ENCODE measurements at places on chromosomes 6 and 20.

- H3K4me1 ChIP-seq = no peaks in the 10 kb centered on the region
- no peak for DNase-seq
- H3K4me3 ChIP-seq = no peak overlapping the region
- H3K36me3 ChIP-seq = no peaks in the 10 kb centered on the region
- H3K27me3 ChIP-seq = no peaks in the 10 kb centered on the region
These were observed 295.8 kb downstream of the EPHA7 start for GRCh38 chr6:93123585-93123984.

DNA sequence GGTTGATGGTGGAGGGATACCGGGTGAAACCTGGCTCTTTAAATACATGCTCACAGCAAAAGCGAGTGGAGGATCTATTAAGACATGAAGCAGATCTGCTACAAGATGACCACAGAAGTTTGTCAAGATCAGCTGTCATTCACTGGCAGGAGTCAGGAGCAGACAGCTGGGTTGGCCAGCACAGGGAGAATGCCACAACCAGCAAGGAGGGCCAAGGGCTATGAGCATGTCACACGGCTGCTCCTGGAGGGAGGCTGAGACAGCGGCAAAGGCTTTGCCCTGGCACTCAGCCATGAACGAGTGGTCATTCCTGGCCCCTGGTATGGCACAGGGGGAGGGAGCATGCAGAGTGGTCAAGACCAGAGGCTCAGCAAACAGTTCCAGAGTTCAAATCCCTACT is 77.6 kb downstream of the POPDC3 start:
- peaks cover 13% of the 10 kb centered on the region for H3K36me3 ChIP-seq
- H3K4me3 ChIP-seq = no peak overlapping the region
- no peaks in the 10 kb centered on the region for H3K4me1 ChIP-seq
- no peak overlapping the region for H3K27ac ChIP-seq
- no peaks in the 10 kb centered on the region for H3K27me3 ChIP-seq
- DNase-seq = no peak

- H3K27me3 ChIP-seq = no peaks in the 10 kb centered on the region
- H3K27ac ChIP-seq = no peak overlapping the region
- peaks cover 14% of the 10 kb centered on the region for H3K4me1 ChIP-seq
These were observed 68.4 kb downstream of the ATG5 start for GRCh38 chr6:106257195-106257594.

DNA sequence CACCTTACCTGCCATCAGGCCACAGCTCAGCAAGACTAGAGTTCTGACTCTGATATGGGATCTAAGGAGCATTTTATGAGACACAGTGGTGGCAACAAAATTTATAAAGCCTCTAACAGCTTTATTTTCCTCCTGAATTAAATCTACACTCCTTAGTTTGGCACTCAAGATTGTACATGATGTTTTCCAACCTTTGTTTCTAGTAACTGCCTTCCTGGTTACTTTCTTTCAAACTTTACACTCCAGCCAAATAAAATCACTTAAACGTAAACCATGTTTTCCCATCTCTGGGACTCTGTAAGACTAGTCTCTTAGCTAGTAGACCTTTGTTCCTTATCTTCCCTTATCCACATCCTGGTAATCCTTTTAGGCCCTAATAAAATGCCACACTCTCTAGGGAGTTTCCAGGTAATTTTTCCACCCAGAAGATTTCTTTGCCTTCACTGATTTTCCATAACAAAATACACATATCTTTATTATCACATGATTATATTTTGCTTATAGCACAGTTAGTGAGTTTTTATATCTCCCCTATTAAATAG is 92.1 kb downstream of the PKHD1 start:
- no peak for DNase-seq
- H3K4me1 ChIP-seq = no peaks in the 10 kb centered on the region
- no peaks in the 10 kb centered on the region for H3K27me3 ChIP-seq
- H3K27ac ChIP-seq = no peak overlapping the region
- H3K4me3 ChIP-seq = no peak overlapping the region

DNA sequence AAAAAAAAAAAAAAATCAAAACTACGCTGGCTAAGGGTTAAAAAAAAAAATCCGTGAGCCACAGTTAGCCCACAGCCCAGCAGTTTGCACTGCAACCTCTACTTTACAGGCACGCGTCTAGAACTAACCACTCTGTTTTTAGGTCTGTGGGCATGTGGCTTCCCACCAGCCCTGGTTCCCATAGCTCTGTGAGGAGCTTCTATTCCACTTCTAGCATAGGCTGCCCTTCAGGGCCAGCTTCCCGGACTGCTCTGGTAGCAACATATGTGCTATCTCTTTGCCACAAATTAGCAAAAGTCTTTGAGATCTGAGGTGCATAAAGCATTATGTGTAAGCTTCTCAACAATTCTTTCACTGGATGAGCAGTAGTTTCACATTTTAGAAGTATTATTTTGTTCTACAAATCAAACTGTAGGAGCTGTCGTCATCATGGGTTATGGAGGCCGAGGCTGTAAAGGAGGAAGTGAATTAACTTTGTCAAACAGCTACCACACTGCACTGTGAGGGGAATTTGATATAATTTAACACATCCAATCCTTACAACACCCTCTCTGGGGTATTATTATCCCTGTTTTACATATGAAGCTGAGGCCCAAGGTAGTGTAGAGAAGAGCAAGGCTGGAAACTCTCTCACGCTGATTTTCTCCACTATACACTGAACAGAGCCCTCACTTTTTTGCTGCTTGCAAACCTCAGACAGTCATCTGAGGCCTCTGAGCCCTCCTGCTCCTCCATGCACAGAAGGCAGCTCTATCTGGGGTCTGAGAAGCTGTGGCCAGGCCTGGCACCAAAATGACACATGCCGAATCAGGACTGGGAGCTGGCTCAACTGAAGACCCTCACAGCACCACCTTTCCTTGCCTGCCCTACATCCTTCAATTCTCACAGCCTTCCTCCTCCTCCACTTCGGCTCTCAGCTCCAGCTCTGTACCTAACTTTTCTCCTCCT is 35.4 kb downstream of the MAN1A1 start:
- no peaks in the 10 kb centered on the region for H3K36me3 ChIP-seq
- no peak overlapping the region for H3K4me3 ChIP-seq
- DNase-seq = no peak
- no peak overlapping the region for H3K27ac ChIP-seq
- H3K27me3 ChIP-seq = no peaks in the 10 kb centered on the region

DNA sequence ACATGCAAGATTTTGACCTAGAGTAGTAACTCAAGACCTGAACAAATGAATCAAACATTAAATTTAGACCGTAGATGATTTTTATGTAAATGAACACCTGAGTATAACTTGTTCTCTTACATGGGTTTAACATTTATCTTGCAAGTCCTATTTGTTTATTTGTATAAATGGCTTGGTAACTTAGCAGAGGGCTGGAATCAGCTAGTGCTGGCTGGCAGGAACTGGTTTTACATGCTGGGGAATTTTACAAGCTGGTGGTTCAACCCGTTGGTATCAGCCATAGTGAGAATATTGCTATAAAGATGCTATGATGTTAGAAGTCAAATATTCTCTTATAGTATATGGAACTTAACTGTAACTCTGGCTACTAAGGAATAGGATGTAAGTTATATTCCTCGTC is 8.9 kb downstream of the SLC22A2 start:
- H3K4me1 ChIP-seq = no peaks in the 10 kb centered on the region
- no peak for DNase-seq
- H3K27ac ChIP-seq = no peak overlapping the region

DNA sequence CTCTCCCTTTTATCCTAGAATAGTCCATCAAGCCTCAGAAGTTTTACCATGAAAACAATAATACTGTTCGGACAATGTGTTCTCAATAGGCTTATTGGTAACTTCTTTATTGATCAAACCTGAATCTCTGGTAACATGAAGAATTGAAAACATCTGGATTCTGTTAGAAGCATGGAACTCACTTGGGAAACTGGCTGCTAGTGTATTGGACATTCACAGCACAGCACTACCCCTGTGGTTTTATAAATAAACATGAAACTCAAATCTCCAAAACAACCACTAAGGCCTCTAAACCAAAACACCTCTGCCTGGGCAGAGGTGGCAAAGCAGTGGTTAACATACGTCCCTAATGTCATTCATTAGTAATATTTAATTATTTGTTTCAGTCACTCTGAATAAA is 157.6 kb upstream of the KCNQ5 start:
- DNase-seq = peak; percentile 24
- no peaks in the 10 kb centered on the region for H3K36me3 ChIP-seq
- H3K4me1 ChIP-seq = 0 out of 2 replicates have a peak, but pooled peaks cover 3% of the 10 kb centered on the region
- H3K4me3 ChIP-seq = no peak overlapping the region
- no peak overlapping the region for H3K27ac ChIP-seq

DNA sequence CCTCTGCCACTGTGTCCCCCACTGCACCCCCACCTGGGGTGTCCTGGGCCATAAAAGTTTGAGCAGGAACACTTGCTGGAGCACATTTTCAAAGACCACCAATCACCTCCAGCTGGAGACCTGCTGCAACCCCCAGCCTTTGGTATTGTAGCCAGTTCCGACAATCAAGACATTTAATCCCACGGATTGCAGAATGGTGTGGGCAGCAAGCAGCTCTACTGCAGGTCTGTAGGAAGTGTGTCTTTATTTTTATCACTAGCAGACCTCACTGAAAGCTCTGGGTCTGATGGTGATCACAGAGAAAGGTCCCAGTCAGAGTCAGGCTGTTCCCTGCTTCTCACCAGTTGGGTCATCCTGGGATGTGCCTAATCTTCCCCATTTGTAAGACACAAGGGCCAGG is 167.1 kb upstream of the ECI2 start:
- H3K4me1 ChIP-seq = peaks cover 3% of the 10 kb centered on the region
- no peak overlapping the region for H3K4me3 ChIP-seq
- H3K27ac ChIP-seq = no peak overlapping the region

- no peak overlapping the region for H3K4me3 ChIP-seq
- H3K27me3 ChIP-seq = no peaks in the 10 kb centered on the region
- H3K36me3 ChIP-seq = no peaks in the 10 kb centered on the region
- H3K4me1 ChIP-seq = no peaks in the 10 kb centered on the region
- no peak overlapping the region for H3K27ac ChIP-seq
These were observed 62.4 kb downstream of the TENT5A start for GRCh38 chr6:81690073-81690472.

DNA sequence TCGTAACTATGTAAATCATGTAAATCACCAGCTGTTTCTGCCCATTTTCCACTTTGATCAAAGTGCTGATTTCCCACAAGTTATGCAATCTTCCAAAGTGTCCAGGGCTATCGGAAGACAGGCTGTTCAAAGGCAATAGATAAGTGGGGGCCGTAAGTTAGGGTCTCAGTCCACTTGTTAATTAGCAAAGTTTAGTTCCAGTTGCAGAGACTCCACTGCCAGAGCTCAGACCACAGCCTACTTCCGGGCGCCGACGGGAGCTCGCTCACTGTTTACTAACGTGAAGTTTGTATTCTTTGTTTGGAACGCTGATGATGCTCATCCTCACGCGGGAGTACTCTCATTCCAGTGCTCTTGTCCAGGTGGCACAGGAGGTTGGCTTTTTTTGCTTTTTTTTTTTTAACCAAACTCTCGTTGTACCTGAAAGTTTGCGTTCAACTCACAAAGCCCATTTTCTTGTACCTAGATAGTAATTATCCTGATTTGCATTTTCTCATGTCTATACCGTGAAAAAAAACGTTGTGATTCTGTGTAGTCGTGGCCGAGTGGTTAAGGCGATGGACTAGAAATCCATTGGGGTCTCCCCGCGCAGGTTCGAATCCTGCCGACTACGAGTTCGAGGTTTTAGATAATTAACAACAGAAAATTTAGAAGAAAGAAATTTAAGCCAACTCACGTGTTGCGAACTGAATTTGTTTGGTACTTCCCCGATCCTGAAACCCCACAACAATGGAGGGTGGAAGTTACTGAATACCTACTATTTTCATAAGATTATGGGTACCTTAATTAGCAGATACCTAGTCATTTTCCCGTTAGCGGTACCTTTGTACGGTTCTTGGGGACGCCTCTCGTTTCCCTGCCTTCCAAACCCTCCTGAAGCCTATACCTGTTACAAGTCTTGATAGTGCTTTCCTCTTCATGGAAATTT is 29.9 kb upstream of the ZNF184 start:
- no peaks in the 10 kb centered on the region for H3K4me1 ChIP-seq
- peak overlapping the region; percentile 74 for H3K4me3 ChIP-seq
- no peak overlapping the region for H3K27ac ChIP-seq
- no peaks in the 10 kb centered on the region for H3K36me3 ChIP-seq
- DNase-seq = peak; percentile 79
- H3K27me3 ChIP-seq = no peaks in the 10 kb centered on the region

GRCh38 chr20:19403549-19403948 is 191.1 kb downstream of the SLC24A3 start:
- no peaks in the 10 kb centered on the region for H3K27me3 ChIP-seq
- H3K4me3 ChIP-seq = no peak overlapping the region
- H3K36me3 ChIP-seq = no peaks in the 10 kb centered on the region
- no peak for DNase-seq

GRCh38 chr6:5520796-5521195 is 259.5 kb downstream of the FARS2 start:
- H3K4me1 ChIP-seq = no peaks in the 10 kb centered on the region
- no peak overlapping the region for H3K27ac ChIP-seq

GRCh38 chr20:36726168-36726567 is 19.7 kb downstream of the NDRG3 start:
- peak; percentile 34 for DNase-seq
- H3K27ac ChIP-seq = no peak overlapping the region
- no peaks in the 10 kb centered on the region for H3K27me3 ChIP-seq
- H3K4me3 ChIP-seq = no peak overlapping the region
- no peaks in the 10 kb centered on the region for H3K36me3 ChIP-seq

GRCh38 chr20:23534801-23535593 is 33.3 kb downstream of the CST9L start:
- no peaks in the 10 kb centered on the region for H3K27me3 ChIP-seq
- H3K27ac ChIP-seq = no peak overlapping the region
- H3K36me3 ChIP-seq = no peaks in the 10 kb centered on the region
- DNase-seq = no peak
- H3K4me3 ChIP-seq = no peak overlapping the region

- no peak for DNase-seq
- no peak overlapping the region for H3K27ac ChIP-seq
- H3K36me3 ChIP-seq = no peaks in the 10 kb centered on the region
These were observed 5.0 kb downstream of the PCMT1 start for GRCh38 chr6:149754548-149754947.

- no peak for DNase-seq
- peaks cover 10% of the 10 kb centered on the region for H3K4me1 ChIP-seq
- H3K27ac ChIP-seq = no peak overlapping the region
These were observed 148.8 kb downstream of the PREX1 start for GRCh38 chr20:48679011-48679410.

DNA sequence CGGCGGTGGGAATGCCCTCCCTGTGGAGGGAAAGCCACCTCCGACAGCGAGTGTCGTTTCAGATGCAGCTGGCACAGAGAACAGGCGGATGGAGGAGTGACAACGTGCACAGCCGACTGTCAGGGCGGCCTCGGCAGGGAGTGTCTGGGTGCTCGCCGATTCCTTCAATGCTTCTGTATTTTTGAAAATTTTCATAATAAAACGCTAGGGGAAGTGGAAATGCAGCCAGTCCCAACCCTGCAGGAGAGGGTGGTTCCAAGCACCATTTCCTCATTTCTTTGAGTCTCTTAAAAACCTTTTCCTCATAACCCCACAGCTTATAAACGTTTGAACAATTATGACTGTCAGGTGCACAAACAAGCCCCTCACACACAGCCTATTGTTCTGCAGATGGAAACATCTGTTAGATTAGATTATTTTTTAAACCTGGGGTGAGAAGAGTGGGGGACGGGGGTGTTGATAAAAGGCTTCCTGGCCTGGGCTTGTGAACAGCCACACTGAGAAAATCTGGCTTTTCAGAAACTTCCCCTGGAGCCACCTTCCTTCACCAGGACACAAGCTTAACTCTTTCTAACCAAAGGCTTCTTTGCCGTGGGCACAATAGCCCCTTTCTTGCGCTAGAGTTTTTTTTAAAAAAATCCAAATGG is 228.9 kb downstream of the ANKRD60 start:
- H3K27me3 ChIP-seq = peaks cover 3% of the 10 kb centered on the region
- no peak overlapping the region for H3K4me3 ChIP-seq
- H3K4me1 ChIP-seq = no peaks in the 10 kb centered on the region
- H3K27ac ChIP-seq = no peak overlapping the region

All from IMR-90 (cell line).